Stimulated activated CD8-positive, alpha-beta memory T cell treated with anti-CD3 and anti-CD28 coated beads, Interleukin-7, amount 100 ng/mL, for 48 hours (primary cell): ENCODE measurements at places on chromosomes 5 and 9.
A peak's percentile ranks its signal among the peaks of the same experiment; 100 is the strongest.

- DNase-seq, result no peak
Measured at GRCh38 chr5:109779036-109779735, 89.5 kb downstream of the MAN2A1 start.

- no peak for DNase-seq
Measured at GRCh38 chr5:139877129-139877597, 81.6 kb downstream of the PSD2 start.

DNA sequence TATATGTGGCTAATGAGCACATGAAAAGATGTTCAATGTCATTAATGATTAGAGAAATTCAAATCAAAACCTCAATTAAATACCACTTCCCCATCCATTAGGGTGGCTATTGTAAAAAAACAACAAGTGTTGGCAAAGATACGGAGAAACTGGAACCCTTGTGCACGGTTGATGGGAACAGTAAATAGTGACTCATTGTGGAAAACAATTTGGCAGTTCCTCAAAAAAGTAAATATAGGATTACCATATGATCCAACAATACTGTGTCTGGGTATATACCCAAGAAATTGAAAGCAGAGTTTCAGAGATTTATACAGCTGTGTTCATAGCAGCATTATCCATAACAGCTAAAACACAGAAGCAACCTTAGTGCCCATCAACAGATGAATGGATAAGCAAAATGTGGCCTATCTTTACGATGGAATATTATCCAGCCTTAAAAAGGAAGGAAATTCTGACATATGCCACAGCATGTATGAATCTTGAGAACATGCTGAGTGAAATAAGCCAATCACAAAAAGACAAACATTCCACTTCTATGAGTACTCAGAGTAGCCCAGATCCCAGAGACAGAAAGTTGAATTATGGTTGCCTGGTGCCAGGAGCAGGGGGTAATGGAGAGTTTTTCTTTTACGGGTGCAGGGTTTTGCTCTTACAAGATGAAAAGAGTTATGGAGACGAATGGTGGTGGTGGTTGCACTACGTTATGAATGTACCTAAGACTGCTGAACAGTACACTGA, 41.4 kb upstream of the LRRC14B start:
- DNase-seq, result no peak

GRCh38 chr5:31273161-31273560, 79.7 kb downstream of the CDH6 start:
- no peak for DNase-seq

DNA sequence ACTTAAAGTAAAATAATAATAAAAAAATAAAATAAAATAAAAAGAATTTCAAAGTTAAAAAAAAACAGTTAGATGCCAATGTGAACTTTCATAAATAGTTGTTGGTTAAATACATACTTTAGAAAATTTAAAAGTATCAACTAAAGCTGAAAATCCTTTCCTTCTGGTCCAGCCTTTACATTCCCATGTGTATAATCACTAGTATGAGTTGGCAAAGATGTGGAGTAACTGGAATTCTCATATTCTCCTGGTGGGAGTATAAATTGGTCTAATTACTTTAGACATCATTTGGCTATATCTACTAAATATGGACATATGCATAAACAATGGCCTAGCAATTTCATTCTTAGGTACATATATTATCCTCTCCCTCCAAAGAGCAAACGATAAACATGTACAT, 619.9 kb downstream of the PTPRD start:
- DNase-seq, result no peak

- DNase-seq, result peak; percentile 4
Measured at GRCh38 chr5:97135868-97136267, 6.5 kb downstream of the LIX1 start.

- no peak for DNase-seq
Measured at GRCh38 chr5:134435560-134435959, 23.9 kb upstream of the CDKN2AIPNL start.

DNA sequence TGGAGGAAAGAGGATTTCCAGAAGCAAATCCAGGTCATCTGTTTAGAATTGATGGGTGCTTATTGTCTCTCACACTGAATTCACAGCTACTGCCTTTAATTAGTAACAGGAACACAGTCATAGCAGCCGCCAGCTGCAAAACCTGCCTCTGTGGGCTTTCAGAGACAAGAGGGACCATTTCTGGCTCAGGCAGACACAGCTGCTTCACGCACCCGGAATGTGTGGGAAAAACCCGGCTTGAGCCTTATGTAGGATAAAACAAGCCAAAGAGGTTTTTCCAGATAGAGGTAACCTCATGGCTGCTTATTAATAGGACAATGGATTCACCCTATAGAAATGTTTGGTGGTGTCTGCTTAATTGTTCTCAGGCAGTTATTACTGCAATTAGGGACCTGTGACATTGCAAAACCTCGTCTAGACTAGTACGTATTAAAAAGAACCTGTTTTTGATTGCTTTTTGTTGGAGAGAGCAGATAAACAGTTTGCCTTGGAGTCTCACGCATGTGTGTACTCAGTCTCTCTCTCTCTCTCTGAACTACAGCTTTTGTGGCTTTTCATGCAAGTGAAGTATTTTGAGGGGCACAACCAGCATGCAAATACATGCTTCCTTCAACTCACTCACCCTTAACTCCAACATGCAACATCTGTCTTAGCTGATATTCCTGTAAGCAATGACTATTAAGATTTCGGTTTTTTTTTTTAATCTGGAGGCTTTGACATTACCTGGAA, 302.7 kb downstream of the PLK2 start:
- DNase-seq, result no peak

DNA sequence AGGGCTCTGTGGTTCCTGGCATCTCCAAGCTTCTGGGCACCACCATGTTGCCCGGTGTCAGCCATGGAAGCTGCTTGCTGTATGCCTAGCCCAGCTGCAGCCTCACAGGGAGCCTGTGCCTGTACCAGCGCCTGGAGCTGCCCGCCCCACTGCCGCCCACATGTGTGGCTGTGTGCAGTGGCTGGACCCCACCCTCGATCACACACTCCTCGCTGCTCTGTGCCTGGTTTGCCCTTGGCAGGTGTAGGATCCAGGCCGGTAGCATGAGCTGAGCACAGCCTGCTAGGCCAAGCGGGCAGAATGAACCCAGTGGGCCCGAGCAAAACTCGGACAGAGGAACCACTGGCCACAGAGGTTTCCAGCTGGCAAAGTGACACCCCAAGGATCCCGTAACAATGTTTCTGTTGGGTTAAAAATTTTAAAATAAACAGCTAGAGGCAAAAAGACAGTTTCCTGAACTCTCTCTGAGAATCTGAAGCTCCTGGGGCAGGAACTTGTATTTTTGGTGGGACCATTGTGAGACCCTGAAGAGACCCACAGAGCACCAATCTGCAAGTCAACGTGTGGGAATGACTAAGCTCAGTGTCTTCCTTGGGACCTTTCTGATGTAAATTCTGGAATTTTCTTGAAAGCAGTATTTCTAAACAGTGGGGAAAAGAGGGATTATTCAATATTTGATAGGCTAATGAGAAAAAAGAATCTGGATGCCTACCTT, 73.1 kb upstream of the CCDC112 start:
- no peak for DNase-seq

DNA sequence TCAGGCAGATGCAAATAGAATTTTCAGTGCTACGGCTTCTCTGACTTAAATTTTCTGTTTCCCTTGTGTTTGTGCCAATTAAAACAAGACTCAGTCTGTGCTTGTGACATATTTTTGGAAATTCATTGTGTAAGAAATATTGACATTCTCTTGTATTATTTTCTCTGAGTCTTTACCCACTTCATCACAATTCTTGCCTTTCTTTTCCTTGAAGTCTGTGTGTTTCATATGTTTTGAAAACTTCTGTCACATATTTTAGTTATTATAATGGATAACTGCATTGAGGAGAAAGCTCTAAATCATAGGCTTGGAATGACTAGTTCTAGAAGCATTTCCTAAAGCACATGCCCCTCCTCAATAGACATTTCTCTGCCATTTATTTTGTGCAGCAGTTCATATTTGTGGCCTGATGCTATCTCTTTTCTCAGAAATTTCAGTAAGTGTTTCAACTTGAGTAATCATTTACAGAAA, 206.6 kb downstream of the PALM2AKAP2 start:
- DNase-seq, result no peak

- no peak for DNase-seq
Measured at GRCh38 chr5:169160405-169160901, 140.5 kb downstream of the SLIT3 start.

GRCh38 chr5:139301808-139302499, 8.4 kb downstream of the MATR3 start:
- no peak for DNase-seq

DNA sequence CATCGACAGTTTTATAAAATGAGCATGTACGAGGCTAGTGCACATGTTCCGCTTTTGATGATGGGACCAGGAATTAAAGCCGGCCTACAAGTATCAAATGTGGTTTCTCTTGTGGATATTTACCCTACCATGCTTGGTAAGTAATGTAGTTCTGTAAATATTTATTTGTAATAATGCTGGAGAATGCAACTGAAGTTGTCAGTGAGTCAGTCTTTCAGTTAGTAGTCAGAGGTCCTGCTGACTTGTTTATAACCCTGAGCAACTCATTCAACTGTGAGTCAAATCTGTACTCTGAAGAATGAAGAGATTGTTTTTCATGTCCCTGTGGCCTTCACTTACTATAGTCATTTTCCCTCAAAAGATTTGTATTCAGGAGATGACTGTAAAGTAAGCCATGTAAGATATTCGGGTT, 28.4 kb upstream of the GPR150 start:
- no peak for DNase-seq

GRCh38 chr5:79954620-79955019, 36.4 kb downstream of the MTX3 start:
- DNase-seq, result no peak

DNA sequence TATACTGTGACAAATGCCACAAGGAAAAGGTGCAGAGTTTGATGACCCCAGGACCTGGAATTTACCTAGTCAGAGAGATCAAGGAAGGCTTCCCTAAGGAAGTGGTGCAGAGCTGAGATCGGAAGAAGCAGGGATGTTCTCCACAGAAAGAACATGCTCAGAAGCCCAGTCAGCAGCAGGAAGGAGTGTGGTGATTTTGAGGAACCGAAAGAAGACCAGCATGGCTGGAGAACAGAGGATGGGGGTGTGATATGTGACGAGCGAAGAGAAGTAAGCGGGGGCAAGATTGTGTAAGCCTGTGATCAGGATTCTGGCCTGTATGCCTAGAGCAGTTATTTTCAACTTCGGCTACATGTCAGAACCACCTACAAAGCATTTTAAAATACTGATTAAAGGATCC, 18.7 kb upstream of the PIK3R1 start:
- DNase-seq, result no peak

GRCh38 chr9:86434039-86434726, 80.0 kb upstream of the TUT7 start:
- no peak for DNase-seq

DNA sequence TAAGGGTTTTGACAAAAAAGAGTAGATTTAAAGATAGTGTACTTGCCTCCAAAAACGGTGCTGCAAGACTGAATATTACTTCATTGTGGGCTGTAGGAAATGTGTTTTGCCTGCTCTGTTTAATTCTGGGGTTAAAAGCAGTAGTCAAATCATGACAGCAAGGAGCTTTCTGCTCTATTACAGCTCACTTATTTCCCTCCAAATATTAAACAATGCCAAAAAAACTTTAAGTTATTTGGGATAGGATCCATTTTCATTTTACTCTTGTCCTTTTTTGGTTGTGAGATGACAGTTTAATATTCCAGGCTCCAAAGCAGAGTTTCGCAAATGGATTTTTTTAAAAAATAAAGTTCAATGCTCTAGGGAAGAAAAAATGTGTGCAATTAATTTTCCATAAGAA, 340.4 kb upstream of the RGMB start:
- no peak for DNase-seq

DNA sequence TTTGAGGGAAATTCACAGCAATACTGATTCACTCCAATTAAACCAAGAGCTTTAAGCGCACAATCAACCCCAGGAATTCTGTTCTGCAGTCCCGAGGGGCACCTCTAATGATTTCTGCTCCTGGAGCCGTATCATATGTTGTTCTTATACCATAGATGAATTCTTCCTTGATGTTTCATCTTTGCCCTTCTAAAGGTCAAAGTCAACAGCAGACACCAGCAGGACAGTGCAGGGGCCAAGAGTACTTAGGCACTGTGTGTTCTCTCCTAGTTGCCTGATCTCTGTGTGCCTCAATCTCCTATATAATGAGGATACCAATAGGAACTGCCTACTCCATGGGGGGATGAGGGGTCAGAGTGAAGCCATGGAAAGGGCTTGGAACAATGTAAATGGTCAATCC, 16.5 kb downstream of the EPB41L4B start:
- no peak for DNase-seq

GRCh38 chr5:139396691-139397090, 1.8 kb upstream of the PROB1 start:
- DNase-seq, result no peak

GRCh38 chr9:4967523-4967922, 17.5 kb upstream of the JAK2 start:
- DNase-seq, result no peak

DNA sequence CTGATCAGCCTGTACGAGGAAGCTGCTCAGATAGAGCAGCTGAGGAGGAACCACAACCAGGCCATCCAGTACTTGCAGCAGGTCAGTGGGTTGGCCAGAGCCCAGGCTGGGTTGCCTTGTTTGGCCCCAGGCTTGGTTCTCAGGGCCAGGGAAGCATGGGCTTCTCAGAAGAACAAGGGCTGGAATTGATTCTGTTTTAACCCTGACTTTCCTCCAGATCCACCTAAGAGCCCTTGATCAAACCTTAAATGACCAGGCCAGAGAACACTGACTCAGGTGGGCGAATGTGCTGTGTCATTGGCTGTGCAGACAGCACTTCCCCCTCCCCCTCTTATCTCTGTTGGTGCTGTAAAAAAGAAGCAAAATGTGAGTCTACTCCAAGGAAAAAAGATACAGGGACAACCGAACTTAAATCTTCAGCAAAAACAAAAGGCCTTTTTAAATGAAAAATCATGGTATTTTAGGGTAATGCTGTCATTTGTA, 28.1 kb downstream of the TTC23L start:
- DNase-seq, result no peak

GRCh38 chr9:124309667-124310084, 51.9 kb downstream of the NEK6 start:
- no peak for DNase-seq

GRCh38 chr9:69603656-69604055, 68.5 kb downstream of the APBA1 start:
- no peak for DNase-seq

- DNase-seq, result no peak
Measured at GRCh38 chr5:143879646-143880045, 67.7 kb downstream of the HMHB1 start.

DNA sequence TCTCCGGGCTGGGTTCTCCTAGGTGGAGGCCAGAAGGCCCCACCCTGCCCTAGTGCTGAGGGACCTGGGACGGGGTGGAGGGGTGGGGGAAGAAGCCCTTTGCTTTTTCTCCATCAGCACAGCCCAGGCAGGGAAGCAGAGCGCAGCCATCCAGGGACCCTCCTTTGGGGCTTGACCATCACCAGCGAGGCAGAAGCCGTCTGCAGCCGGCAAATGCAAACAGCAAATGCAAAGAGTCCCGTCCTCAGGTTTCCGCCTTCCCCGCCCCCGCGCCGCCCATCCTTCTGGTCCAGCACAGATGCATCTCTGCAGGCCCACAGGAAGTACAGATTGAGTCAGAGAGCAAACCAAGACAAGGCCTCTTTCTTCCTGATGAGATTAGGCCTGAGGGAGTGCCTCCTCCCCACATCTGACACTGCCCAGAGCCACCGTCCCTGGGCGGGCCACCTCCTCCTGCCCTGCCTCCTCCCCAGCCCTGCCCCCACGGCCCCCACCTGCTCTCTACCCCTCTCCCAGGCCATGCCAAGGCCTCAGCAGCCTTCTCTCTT, 23.4 kb downstream of the CORO2A start:
- DNase-seq, result no peak

GRCh38 chr5:13143214-13143613, 801.3 kb downstream of the DNAH5 start:
- no peak for DNase-seq
